ENCODE measurements at places on chromosomes 11 and 22. TPM values are rescaled to one million over a fixed set of nuclear protein-coding genes. Genes with fewer than 3 reads are reported as not detected.

DNA sequence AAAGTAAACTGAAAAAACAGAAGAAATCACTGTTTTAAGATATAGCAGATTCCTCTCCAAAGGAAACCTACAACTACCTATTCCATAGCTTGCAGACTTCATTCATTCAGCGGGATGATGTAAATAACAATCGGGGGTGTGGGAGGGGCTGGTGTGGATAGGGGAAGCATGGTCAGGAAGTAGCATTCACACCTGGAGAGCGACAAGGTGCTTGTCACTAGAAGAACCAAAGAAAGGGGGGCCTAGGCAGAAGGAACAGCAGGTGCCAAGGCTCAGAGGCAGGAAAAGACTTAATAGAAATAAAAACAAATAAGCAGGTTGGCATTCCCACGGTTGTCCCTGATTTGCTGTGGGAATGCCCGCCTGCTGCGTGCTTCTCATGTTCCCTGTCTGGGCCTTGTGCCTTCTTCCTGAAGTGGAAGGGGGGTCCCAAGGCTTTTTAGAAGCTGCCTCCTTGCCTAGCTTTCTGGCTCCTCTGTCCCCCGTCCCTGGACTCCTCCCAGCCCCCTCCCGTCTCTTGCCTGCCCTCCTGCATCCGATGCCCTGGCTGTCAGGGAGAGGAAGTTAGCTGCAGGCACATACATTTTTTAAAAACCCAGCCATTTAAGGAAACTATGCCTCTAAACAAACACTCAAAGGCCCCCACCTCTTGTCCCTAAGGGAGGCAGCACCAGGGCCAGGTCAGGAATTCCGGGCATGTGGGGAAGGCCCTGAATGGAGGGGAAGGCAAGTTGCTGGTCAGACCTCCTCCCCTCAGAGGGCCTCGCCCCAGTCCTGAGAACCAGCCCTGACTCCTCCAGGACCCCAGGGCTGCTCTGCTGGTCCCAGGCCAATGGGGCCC, 54.7 kb upstream of the PRDM11 start:
- DNase-seq = no peak

- no peak for DNase-seq
Measured at GRCh38 chr11:133172349-133172748, 360.0 kb downstream of the OPCML start.

C11orf21 gene
- 0.75 TPM for polyA plus RNA-seq

APOC3 gene
- 6.1 TPM for polyA plus RNA-seq

GRCh38 chr11:93444617-93445073, 98.5 kb downstream of the SMCO4 start:
- peak; percentile 63 for DNase-seq

MS4A3 gene
- 0.77 TPM for polyA plus RNA-seq

DNA sequence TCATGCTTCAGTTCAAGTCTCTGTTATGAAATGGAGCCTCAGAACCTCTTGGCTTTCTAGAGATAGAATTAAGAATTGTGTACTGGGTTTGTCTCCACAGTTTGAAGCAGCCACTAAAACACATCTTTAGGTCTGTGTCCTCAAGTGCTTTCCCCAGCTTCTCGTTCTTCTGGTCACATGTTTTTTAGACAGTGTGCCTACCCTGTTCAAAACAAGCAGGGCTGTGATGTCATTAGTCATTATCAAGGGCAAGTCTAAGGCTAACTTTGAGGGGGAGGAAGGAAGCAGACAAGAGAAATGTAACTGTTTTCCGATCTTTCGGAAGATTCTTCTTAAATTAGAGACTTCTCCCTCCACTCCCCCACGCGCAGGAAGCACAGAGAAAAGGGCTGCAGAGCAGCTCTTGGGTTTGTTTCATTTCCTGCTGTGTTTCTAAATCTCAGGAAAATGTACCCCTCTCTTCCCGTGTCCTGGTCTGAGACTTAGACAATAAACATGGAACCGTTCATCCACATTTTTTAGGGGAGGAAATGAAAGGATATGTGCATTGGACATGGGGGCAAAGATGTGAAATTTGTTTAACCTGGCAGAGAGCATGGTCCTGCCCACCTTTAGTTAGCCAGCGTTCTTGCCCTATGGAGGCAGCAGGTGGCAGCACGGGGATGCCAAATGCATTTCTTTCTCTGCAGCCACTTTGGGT, 3.1 kb downstream of the AKIP1 start:
- no peak for DNase-seq

- DNase-seq = no peak
Measured at GRCh38 chr11:90284171-90284570, 61.3 kb upstream of the CHORDC1 start.

DNA sequence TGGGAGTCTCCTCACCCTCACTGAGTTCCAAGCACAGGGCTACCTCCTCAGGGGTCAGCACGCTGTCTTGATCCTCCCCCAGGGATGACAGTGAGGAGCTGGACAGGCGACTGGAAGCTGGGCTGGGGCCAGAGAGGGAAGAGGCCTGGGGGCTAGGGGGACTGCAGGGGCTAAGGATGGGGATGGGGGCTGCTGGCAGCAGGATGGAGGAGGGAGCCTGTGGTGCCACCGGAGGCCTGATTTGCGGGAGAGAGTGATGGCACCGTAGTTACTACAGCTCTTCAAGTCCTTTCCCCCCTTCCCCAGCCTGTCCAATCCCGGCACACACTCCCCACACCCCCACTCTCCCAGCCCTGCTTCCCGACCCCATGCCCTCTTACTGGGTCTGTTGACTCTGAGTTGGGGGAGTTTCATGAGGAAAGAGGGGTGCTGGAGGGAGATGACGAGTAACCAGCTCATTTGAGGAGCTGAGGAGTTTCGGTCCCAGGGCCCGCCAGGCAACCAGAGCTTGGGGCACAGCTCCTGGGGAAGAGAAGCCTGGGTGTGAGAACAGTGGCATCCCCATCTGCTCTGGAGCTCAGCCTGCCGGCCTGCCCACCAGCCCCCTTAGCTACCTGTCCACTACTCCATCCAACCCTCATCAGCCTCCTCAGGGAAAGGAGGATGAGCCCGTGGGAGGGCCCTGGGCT, 10.5 kb downstream of the ROBO4 start:
- DNase-seq = no peak

GRCh38 chr22:33126881-33127280, 68.7 kb upstream of the SYN3 start:
- no peak for DNase-seq

GRCh38 chr22:31662668-31663037, 638 bp upstream of the PISD start:
- DNase-seq = no peak
